Activated naive CD4-positive, alpha-beta T cell (primary cell): ENCODE measurements at places on chromosomes 1 and 21.

GRCh38 chr1:234295068-234295467, 78.2 kb upstream of the COA6 start:
- DNase-seq, result no peak

- no peak for DNase-seq
Observed at GRCh38 chr1:95393434-95393833, 159.4 kb downstream of the RWDD3 start.

DNA sequence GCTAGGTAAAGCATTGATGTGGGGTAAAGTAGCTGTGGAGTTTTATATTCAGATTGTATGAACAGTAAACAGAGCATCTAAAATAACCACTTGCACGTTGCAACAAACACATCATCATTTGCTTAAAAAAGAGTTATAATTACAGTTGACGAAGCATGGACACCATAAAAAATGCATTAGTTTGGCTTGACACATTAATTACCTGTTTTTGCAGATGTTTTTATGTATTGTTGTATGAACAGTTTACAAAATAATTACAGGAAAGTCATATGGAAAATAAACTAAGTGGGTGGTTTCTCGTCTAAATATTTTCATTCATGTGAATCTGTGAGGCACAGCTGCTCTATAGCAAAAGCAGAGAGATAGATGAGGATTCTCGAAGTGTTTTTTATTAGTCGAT, 108.3 kb downstream of the RPS6KC1 start:
- DNase-seq, result no peak

DNA sequence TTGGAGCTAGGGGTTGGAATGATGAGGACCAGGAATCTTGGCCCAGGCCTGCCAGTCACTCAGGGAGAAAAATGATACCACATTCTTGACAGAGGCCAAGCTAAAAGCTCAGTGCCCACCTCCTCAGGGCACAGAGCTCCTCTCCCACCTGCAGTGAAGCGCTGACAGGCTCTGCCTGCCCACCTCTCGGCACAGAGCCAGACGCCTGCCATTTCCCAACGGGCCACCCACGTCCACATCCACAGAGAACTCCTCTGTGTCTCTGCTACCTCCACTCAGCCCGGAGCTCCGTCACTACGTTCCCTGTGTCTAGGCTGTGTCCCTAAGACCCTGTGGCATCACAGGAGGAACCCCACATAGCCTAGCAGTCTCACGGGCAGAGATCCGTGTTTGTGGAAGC, 60.8 kb downstream of the MRPL37 start:
- no peak for DNase-seq

DNA sequence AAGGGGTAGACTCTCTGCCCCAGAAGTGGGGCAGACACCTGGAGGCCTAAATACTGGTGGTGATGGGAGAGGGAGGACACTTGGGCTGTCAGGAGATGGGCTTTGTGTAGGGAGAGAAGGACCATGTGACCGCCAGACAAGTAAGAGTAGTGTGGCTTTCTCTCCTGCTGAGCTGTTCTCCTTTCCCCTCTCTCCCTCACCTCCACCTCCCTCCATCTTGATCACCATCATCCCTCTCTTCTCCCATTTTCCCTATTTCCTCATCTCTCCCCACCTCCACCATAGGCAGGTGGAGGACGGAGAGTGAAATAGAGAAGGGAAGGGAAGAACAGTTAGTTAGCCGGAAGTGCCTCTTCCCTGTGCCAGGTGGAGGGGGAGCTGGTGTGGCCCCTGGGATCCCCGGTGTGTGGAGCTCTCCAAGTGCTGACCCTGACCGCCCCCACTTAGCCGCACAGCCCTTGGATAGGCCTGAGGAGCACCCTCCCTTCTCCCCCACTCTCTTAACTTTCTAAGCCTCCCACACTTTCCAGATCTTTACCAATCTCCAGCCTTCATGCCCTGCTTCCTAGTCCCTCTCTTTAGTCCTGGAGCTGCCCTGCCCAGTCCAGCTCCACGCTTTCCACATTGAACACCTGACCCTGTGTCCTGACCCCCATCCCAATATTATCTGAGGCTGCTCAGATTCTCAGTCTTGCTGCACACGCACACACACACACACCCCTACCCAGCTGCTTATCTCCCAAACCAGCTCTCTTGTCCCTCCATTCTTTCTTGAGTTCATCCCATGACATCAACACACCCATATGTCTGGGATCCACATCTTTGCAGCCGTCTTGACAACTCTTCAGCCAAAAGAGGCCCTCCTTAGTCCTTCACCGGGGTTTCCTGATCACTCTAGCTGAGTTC, 1.5 kb downstream of the CELF3 start:
- no peak for DNase-seq

GRCh38 chr1:97906567-97907241, 14.1 kb downstream of the DPYD start:
- DNase-seq, result no peak

DNA sequence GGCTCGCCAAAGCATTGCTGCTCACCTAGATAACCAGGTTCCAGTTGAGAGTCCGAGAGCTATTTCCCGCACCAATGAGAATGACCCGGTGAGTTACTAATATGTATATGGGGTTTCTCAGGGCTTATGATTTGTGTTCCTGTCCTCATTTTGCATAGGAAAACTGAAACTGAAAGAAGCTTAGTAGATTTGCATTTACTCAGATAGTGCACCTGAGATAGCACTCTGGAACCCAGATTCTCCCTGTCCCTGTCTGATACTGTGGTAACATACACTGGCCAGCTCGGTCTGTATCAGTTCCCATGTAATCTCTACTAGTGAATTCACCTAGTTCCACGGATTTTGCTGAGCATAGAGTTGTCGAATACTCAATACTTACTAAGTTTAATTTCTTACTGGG, 28.1 kb downstream of the DAP3 start:
- no peak for DNase-seq

- no peak for DNase-seq
Observed at GRCh38 chr1:18304151-18304869, 176.4 kb upstream of the KLHDC7A start.

DNA sequence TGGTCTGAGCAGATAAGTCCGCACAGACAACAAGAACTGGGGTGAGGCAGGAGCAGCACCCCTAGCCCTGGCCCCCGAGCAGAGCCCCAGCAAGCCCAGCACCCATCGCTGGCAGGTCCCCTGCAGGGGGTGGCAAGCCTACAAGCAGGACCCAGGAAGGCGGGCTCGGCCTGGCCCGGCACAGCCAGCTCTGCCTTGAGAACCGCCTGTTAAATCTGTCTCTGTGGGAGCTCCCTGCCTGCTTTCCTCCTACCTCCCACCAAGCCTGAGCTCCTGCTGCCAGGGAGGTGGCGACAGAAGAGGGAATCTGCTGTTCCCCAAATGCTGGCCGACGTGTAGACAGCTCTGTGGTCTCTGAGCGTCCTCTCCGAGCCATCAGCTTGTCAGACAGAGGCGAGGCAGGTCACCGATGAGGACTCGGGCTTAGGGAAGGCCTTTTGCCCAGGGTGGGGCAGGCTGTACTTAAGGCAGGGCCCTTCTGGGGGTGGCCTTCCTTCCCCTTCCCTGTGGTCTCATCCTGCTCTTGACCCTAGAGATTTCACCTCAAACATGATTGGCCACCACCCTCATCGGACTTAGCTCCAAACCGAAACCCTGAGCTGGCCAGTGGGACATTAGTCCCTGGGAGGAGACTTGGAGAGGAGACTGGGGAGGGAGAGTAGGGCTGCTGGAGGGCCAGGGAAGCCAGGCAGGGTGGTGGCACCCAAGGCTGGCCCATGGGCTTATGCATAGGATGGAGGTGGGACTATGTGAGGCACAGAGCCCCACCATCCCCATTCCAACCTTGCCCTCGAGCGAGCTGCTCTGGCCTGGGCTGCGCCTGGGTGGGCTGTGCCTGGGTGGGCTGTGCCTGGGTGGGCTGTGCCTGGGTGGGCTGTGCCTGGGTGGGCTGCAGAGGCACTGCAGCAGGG, 7.7 kb downstream of the SELENON start:
- no peak for DNase-seq

DNA sequence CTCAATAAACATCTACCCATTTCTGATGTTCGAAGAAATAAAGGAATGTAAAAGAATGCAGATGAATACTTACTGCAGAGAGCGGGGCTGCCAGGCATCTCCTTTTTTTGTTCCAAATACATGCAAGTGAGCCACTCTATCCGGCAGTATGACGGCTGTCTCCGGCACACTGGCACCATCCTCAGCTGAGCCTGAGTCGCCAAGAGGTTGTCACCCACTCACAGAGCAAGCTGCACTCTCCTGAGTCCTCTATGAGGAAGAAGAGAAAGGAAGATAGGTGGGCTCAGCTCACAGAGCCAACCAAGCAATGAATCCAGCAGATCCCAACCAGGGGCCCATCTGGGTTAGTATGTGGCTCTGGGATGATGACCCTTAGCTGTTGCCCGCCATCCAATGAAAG, 65.3 kb downstream of the CD46 start:
- DNase-seq, result no peak

- no peak for DNase-seq
Observed at GRCh38 chr1:111448482-111448917, 556 bp downstream of the WDR77 start.

- no peak for DNase-seq
Observed at GRCh38 chr1:67711855-67712212, 26.8 kb downstream of the GADD45A start.

- DNase-seq, result no peak
Observed at GRCh38 chr1:210288116-210288515, 40.6 kb upstream of the HHAT start.

GRCh38 chr1:7455796-7456721, 315.0 kb upstream of the VAMP3 start:
- no peak for DNase-seq

- no peak for DNase-seq
Observed at GRCh38 chr1:73366734-73367413, 831.1 kb downstream of the LRRIQ3 start.

DNA sequence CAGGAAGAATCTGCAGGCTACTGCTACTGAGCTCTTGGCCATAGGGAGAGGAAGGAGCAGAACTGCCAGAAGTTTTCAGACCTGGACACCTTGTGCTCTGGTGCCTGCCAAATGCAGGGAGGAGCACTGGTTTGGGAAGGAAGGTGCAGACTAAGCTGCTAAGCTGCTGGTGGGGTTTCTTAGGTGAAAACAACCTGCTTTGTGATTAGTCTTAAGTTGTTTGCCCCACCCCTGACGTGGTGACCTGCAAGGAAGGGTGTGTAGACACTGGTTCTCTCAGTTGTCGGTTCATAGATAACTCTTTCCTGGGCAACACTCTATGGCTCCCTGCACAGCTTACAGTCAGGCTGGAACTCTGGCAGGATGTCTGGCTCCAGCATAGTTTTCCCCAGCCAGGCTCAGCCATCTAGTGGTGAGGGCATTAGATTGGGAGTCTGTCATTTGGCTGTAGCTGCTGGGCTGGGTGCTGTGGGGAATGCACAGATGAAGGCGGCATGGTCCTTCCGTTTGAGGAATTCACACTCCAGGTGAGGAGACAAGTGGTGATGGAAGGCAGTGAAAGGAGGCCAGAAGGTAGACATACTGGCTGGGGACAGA, 10.3 kb upstream of the S100A10 start:
- no peak for DNase-seq

GRCh38 chr1:232468249-232468648, 161.7 kb downstream of the SIPA1L2 start:
- DNase-seq, result no peak

DNA sequence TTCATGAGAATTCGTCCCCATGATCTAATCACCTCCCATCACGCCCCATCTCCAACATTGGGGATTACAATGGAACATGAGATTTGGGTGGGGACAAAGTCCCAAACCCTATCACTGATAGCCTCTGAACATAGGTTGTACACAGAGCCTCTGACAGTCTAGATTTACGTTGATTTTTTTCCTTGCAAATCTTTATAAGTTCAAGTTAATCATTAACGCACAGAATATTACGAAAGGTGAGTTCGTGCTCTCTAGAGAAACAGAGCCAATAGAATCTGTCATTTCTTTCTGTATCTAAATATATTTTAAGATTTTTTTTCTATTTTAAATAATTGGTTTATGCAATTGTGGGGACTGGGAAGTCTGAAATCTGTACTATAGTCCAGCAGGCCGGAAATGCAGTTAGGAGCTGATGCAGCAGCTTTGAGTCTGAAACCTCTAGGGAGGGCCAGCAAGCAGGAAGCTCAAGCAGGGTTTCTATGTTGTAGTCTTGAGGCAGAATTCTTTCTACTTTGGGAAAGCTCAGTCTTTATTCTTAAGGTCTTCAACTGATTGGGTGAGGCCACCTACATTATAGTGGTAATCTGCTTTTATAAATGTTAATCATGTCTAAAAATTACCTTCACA, 61.0 kb downstream of the SELENOF start:
- no peak for DNase-seq

DNA sequence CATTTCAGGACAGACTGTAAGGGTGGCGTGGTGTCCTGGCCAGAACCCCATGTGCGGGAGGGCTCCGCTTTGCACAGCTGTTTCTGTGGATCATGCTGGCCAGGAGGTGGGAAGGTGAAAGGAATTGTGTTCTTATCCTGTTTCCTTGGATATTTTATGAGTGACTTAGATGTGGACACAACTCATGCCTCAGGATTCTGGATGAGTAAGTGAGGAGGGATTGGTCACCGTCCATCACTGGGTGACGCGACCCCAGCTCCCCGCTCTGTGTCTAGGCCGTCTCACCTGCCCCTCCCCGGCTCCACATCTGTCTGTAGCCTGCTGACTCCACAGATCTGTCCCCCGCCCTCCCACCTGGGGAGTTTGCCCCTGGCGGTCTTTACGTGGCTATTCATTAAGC, 48.8 kb downstream of the PIK3CD start:
- no peak for DNase-seq

DNA sequence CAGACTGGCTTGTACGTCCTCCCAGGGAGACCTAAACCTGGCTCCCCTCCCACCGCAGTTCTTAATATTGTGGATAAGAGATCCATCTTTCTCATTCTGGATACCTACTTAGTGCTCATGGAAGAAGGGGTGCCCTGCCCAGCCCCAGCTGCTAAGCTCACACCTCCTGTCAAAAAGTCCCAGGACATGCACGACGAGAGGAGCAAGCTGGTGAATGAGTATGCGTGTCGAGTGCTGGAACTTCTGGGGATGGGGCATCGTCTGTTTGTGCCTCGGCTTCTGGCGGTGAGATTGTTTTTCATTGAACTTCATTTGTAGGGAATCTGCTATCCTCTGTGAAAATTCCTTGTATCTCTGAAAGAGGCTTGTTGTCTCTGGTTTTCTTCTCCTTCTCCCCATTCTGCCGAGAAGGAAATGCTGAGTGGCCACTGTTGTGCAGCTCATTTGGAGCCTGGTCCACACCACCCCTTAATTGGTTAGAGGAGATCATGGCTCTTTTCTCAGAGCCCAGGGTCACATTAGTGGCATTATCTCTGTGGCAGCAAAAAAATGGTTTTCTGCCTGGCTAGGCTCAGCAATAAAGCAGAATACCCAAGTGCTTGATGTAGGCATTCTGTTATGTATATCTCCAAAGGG, 199.4 kb upstream of the CACYBP start:
- DNase-seq, result no peak
